Brain microvascular endothelial cell (primary cell): ENCODE measurements at places on chromosomes 2 and 18.

DNA sequence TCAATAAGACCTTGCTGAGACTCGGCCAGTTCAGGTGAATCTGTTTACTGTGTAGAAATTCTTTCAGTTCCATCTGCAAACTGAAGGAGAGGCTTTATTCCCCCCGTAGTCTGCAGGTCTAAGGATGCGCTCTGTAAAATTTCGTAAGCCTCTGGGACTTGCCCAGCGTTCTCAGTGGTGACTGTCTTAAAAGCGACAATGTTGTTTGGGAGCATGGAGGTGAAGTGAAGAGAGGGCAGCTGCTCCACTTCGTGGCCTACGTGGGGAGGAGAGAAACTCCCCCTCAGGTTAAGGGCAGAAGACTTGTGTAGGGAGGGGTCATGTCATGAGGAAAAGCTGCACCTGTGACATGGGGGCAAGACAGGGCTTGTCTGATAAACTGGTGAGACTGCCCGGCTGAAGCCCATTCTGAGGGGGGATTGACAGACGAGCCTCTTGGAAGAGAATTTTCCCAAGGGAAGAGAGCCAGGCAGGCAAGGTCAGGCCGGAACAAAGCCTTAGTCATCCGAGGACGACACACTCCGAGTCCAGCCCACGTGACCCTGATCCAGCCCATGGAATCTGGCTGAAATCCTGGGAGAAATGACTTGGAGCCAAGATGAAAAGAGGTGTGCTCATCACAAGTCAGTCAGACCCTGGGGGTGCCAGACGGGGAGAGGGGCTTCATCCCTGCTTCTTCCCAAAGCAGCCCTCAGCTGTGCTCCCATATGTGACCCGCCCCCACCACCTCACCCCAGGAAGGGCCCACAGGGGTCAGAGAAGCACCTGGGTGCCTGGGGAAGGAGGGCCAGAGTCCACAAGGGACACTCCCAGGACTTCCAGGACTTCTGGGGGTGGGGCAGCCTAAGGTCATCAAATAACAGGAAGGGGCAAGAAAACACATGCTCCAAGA is 88.5 kb upstream of the SH3BP4 start:
- DNase-seq = peak; percentile 66

- no peak for DNase-seq
Observed at GRCh38 chr2:26584656-26585055, 56.5 kb downstream of the CIB4 start.

GRCh38 chr2:28951910-28952835 is 28.9 kb upstream of the TOGARAM2 start:
- peak; percentile 13 for DNase-seq

GRCh38 chr18:66342577-66342976 is 261.3 kb downstream of the CDH19 start:
- DNase-seq = no peak

- no peak for DNase-seq
Observed at GRCh38 chr2:42339191-42339912, 21.7 kb downstream of the COX7A2L start.

- DNase-seq = no peak
Observed at GRCh38 chr2:149490296-149490695, 97.3 kb downstream of the MMADHC start.

DNA sequence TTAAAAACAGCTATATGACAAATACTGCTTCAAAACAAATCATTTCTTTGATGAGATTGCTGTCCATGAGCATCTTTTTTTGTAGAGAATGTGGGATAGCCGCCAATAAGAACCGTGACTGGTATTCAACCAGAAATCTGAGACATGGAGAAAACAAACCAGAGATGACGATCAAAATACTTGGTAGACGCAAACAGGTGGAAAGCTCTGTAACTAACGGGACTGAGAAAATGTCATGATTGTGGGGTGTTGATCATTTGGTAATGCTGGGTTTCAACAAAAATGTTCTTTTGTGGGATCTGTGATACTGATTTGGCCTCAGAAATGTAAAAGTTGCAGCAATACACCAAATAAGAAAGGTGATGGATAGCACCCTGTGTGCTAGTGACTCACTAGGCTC is 364.8 kb downstream of the NYAP2 start:
- no peak for DNase-seq

DNA sequence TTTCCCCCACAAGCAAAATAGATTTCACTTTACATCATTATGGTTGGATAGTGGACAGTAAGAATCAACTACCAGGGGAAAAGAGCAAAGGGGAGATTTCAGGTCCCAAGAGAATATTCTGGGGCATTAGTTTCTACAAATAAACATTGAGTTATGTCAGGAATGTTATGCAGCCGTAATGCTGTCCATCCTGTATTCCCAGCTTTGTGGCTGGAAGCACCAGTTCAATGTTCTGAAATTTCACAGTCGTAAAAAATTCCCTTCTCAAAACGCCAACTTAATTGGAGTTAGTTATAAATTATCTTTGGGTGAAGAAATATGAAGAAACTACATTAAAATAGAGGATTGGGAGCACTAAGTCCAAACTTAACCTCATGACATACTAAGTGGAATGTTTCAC is 141.5 kb upstream of the FIGN start:
- DNase-seq = peak; percentile 64

DNA sequence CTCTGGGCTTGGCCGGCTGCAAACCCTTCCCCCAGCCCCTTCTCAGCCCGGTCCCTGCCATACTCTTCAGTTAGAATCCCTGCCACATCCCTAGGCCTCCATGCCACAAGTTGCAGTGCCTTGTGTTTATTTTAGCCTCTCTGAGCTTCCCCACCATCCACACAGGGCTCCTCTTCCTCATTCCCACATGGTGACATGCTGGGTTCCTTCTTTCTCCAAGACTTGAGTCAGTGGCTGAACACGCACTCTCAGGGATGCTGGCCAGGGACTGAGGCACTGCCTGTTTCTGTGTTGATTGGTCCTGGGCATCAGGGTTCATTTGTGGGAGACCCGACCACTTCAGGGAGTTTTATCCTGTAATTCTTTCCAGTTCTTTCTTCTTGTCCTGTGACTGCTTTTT is 56.3 kb downstream of the KCNS3 start:
- peak; percentile 65 for DNase-seq

DNA sequence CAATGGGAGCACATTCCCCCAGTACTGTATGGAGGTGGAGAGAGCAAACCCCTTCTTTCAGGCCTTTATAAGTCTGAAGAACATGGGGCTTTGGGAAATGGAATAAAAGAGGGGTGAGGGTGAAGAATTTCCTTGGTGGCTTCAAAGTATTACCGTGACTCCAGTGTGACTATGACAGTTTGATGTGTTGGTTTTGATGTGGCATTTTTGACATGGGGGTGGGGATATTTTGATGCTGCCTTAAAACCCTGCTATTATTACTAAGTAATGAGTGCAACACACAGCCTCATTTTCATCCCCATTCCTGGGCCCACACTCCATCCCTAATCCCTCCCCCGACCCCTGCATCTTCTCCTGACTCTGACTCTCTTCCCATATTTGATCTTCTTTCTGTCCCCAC is 23.6 kb downstream of the QPCT start:
- DNase-seq = no peak

DNA sequence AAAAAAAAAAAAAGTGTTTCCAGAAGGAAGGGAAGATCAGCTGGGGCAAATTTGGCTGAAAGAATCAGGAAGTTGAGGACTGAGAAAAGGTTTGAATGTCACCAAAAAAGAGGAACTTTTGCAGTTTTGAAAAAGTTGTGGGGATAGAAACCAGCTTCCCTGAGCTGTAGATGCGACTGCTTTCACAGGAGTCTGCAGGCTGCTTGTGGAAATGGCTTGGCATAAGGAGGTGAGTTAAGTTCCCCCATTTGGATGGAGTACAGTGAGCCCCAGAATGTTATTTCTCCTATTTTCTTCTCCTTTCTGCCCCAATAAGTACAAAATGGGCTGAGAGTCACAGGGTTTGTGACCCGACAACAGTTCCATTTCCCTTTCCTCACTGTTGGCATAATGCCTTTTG is 16.5 kb upstream of the ME2 start:
- DNase-seq = no peak
